ENCODE measurements at places on chromosomes 1 and 21.

GRCh38 chr1:32741059-32741412 is 38.5 kb upstream of the SYNC start:
- DNase-seq, result no peak

GRCh38 chr1:173914366-173914871 is 2.7 kb downstream of the SERPINC1 start:
- peak; percentile 5 for DNase-seq

- no peak for DNase-seq
These were observed 24.8 kb upstream of the EPS15 start for GRCh38 chr1:51543858-51544257.

- no peak for DNase-seq
These were observed 41.1 kb downstream of the CACHD1 start for GRCh38 chr1:64511044-64511443.

DNA sequence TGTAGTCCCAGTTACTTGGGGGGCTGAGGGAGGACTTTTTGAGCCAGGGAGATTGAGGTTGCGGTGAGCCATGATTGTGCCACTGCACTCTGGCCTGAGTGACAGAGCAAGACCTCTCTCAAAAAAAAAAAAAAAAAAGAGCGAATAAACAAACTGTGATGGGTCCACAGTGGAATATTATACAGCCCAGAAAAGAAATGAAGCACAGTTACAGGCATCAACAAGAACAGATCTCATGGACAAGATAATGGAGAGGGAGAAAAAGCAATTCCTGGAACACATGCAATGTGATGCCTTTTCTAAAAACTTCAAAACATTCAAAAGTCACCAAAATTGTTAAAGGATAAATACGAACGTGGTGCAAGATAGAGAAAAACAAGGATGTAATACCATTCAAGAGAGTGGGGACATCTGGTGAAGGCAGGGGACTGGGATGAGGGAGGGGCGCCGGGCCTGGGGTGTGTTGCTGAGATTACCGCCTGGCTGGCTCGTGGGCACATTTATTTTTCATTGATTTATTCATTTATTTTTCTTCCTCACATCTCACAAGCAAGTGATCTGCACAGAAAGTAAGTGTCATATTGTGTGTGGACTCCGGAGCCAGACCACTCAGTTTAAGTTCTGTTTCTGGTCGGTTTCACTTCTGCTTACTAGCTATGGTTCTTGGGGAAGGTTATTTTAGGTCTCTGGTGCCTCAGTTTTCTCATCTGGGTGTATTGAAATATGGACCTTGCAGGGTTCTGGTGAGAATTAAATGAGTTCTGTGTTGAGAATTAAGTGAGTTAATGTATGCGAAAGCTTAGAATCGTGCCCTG is 30.1 kb downstream of the ABCG1 start:
- DNase-seq, result no peak

- no peak for DNase-seq
These were observed 33.6 kb downstream of the ACOT11 start for GRCh38 chr1:54581621-54582035.

GRCh38 chr1:42334240-42335049 is 590 bp downstream of the FOXJ3 start:
- DNase-seq, result peak; percentile 25

- DNase-seq, result peak; percentile 78
These were observed 3.0 kb upstream of the SDE2 start for GRCh38 chr1:226001963-226002666.

DNA sequence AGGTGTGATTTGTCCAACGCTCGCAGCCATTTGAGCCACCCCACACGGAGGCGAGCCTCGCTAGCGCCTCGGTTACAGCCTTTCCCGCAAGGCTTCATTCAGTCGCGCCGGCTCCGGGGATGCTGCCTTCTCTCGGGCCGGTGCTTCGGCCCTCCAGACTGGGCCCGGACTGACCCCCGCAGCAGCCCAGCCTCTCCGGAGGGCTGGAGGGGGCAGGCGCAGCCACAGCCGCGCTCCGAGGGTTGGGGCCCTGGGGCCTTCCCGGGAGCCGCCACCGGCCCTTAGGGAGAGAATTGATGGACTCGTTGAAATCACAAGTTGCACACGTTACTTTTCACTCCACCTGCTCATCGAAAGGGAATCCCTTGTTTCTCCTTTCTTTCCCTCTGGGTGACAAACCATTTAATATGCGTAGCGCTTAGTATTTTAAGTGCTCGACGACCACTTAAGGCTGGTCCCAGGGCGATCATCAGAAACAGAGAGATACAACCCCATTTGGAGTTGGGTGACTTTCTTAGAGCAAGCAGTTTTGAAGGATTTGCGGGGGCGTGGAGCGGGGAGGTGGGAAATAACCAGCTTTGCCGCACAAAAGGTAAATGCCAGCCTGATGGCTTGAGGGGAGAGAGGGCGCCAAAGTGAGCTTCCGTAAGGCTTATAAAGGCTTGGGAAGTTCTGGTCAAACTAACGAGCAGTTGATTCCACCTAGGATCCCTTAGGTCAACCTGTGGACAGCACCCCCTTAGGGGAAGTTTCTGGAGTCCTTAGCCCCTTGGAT is 24.6 kb upstream of the ENAH start:
- no peak for DNase-seq

DNA sequence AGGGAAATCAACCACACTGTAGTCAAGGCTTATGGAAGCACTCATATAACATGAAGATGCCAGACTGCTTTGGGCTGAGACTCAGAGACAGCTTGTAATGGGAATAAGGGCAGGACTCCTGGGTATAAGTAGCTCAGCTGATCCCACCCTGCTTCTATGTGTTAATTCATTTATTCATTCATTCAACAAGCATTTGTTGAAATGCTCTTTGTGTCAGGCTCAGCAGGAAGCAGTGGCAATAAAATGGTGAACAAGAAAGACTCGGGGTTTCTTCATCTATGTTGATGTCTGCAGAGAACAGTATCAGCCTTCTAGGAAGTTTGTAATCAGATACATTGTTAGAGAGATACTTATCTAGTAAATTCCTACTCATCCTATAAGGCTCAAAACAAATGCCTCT is 145.5 kb upstream of the DMRTA2 start:
- DNase-seq, result no peak

- DNase-seq, result no peak
These were observed 19.8 kb downstream of the CTNNBIP1 start for GRCh38 chr1:9890224-9890731.

GRCh38 chr1:6421266-6421665 is 1.5 kb upstream of the HES2 start:
- no peak for DNase-seq

DNA sequence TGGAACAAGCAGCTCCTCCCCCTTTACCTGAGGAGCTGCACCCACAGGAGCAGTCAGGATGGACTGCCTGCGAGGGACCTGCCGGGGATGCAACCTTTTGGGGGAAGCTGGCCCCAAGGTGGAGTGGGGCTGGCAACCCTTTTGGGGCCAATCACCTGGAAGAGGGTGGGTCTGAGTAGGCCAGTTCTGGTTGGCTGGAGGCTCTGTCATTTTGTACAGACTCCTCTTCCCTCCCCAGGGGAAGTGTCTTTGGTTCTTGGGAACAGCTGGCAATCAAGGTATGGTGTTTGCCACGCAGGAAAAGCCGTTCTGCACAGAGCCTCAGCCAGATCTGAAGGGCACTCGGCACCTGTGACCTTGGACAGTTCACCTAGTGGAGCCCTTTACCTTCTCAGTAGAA is 280 bp upstream of the A3GALT2 start:
- DNase-seq, result no peak

DNA sequence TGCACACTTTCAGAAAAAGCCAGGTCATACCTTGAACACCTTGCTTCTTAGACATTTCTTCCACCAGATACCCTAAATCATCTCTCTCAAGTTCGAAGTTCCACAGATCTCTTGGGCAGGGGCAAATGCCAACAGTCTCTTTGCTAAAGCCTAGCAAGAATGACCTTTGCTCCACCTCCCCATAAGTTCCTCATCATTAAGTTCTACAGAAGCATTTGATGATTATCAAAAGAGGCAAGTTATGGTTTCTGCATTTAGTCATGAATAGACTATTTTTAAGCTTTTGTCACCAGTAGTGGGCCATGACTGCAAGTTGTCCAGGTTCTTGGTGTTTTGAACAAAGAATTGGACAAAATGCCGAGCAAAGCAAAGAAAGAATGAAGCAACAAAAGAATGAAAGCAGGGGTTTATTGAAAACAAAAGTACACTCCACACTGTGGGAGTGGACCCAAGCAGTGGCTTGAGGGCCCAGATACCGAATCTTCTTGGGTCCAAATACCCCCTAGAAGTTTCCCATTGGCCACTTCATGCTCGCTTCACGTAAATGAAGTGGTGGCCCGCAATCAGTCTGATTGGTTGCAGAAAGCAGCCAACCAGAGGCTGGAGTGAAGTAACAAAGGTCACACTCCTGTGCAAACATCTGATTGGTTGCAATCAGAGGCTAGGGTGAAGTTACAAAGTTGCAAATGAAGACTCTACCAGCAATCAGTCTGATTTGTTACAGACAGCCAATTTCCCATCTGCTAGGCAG is 9.8 kb upstream of the EGLN1 start:
- DNase-seq, result no peak

DNA sequence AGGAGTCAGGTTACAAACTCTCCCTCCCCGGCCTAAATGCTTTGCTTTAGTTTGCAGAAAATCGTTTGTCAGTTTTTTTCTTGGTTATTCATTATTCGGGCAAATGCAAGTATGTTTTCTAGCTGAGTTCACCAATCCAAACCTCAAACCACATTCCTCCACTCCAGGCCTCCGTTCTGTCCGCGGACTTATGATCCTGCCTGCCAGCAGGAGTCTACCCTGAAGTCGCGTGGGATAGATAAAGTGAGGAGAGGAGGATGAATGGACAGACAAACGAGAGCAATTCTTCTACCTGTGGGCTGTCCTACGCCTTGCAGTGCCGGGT is 1.3 kb downstream of the ADAMTS1 start:
- DNase-seq, result no peak

- DNase-seq, result no peak
These were observed 82.4 kb downstream of the RGS21 start for GRCh38 chr1:192399161-192399560.

- DNase-seq, result peak; percentile 9
These were observed 958 bp downstream of the LYPLAL1 start for GRCh38 chr1:219174460-219175211.

GRCh38 chr1:203675596-203676347 is 49.1 kb downstream of the ATP2B4 start:
- DNase-seq, result no peak

DNA sequence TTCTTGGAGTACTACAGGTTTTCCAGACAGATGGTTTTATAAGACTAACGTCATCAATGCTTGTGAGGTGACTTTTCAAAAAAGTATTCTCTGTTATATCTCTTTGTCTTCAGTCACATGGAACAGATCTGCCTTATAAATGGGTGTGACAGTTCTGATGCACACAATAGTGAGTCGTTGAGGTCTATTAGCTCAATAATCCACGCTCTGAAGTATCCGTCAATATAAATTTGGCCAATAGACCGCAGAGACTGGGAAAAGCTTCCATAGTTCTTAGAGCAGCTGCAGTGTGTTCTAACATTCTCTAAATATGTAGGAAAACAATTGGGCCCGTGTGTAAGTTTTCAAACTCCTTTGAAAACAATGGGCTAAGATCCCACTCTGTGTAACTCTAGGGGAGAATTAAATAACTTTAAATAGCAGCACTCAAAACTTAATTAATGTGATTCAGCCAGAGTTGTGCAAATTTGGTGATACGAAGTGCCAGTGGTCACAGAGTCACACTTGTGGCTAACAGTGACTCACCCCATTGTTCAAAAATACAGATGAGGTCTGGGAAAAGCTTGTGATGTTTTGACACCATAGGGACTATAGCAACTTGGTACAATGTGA is 316.0 kb downstream of the LMO4 start:
- DNase-seq, result no peak

DNA sequence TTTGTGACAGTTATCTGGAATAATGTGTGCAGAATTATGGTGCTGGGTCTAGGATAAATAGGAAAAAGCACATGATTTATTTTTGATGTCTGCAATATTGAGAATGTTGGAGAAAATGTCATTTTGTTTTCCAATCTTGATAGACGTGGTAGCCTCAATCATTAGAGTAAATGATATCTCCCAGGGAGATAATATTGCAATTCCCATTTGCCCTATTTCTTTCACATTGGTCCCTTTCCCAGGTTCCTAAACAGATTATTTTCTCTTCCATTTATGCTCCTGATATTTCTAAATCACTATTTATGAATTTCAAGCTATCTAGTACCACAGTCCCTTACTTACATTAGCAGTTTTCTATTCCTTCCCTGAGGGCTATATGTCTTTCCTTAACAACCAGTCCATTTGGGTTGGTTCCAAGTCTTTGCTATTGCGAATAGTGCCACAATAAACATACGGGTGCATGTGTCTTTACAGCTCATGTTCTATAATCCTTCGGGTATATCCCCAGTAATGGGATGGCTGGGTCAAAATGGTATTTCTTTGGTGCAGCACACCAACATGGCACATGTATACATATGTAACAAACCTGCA is 447.3 kb downstream of the PLA2G4A start:
- DNase-seq, result no peak

DNA sequence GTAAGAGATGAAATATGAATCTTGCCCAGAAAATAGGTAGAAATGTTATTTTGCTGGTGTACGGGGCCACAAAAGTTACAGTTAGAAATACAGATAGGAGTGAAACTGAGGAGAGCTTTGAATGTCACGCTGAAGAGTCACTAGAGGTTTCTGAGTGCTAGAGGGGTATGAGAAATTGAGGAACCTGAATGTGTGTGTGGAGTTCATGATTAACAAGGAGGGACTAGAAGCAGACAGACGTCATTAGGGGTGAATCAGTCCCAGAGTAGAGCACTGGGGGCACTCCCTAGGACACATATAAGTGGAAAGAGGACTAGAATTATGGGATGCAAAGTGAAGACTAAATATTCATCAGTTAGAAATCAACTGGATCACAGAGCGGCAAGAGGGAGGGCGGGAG is 188.9 kb upstream of the MAP1LC3C start:
- DNase-seq, result no peak

DNA sequence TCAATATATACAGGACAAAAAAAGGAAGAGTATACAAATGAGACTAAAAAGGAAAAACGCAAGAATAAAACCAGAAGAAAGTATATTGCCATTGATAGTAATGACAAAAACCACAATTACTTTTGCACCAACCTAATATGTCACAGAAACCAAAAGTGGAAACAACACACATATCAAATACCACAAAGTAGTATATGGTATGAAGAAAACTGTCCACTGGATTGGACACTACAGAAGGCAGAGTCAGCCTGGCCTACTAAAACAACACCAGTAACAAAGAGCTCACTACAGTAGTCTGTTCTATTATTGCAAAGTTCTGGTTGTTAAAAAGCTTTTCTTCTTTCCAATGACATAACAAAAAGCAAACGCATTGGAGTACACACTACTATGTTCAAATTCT is 17.7 kb downstream of the TESK2 start:
- DNase-seq, result no peak

GRCh38 chr1:203621559-203622262 is 4.9 kb upstream of the ATP2B4 start:
- DNase-seq, result no peak

GRCh38 chr1:5721634-5722215 is 270.5 kb downstream of the NPHP4 start:
- DNase-seq, result no peak

DNA sequence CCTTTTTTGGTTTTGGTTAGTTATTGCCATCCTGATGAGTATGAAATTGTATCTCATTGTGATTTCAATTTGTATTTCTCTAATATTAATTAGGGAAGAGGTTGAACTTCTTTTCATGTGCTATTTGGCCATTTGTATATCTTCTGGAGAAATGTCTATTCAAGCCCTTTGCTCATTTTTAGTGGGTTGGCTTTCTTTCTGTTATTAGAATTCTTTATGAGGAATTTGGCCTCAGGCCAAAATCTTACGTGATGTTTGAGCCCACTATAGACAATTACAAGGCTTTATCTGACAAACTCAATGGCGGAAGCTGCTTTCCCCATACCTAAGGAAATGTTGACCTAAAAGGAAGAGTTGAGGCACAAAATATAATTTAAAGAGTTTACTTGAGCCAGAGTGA is 32.9 kb downstream of the IVNS1ABP start:
- DNase-seq, result no peak

Measured in T-helper 2 cell (primary cell).